ENCODE measurements at places on chromosomes 5 and 9.

- no peak for DNase-seq
Measured at GRCh38 chr5:17216974-17217492, 398 bp upstream of the BASP1 start.

GRCh38 chr9:26946753-26947727 is at the start of gene PLAA:
TSS of gene PLAA (minus strand) at chr9:26947242. CDS start at chr9:26947045, 197 bp downstream.
- DNase-seq, result peak; percentile 44

DNA sequence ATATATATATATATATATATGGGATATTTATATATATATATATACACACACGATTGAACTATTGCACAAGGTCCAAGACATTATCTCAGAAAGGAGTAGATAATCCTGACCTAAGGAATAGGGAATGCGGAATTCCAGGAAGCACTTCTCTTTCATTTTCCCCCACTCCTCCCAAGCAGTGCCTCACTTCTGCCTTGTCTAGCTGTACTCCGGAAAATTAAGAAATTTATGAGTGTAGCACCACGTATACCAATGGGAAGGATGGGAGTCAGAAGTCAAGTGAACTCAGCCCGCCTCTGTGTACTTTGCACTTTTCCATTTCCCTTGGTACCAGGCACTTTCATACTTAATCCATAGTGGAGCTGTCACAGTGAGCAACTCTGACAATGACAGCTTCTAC is 10.9 kb downstream of the SLC36A1 start:
- no peak for DNase-seq

- no peak for DNase-seq
Measured at GRCh38 chr9:111023128-111023527, 15.1 kb downstream of the LPAR1 start.

DNA sequence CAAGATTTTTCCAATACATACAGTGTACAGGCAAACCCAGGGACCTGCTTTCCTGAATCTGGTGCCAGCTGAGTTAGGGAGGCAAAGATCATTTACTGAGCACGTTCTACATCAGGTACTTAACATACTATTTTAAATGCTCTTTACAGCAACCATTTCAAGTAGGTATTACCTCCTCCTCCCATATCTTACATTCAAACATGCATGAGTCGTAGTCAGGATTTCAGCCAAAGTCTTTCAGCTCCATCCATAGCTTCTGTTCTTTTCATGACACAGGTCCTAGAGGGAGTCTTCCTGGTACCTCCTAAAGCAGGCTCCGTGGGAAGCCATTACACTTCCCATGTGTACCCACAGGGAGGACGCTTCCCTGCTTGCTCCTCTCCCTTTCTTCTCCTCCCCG is 11.7 kb downstream of the KCNV2 start:
- no peak for DNase-seq

GRCh38 chr5:146883511-146883910 is 5.0 kb upstream of the PPP2R2B start:
- no peak for DNase-seq

DNA sequence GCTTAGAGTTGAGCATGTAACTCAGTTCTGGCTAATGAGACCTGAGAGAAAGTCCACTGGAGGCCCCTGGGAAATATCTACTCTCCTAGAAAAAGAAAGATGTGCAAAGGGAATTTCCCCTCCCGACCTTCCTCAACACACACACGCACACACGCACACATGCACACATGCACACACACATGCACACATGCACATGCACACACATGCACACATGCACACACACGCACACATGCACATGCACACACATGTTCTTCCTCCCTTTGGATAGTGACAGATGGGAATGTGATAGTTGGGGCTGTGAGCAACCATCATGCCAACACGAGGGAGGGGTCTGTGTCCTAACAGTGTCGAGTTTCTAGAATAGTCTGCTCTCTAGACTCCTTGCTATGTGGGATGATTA is 148.2 kb upstream of the EGFLAM start:
- DNase-seq, result no peak

DNA sequence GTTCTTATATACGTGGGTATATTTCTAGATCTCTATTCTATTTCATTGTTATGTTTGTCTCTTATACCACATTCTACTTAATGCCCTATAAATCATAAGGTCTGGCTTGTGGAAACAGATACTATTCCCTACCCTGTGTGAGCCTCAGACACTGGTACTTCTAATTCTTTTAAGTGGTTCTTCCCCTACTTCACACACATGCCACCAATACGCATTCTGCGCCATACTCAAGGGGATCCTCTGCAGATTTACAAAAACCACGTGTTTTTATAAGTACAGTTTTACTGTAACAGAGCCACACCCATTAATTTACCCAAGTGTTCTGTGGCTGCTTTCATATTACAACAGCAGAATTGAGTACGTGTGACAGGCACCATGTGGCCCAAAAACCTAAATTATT is 195.6 kb downstream of the SAXO1 start:
- no peak for DNase-seq

- no peak for DNase-seq
Measured at GRCh38 chr9:83792746-83793145, 24.8 kb downstream of the GKAP1 start.
